Right forelimb (tissue), 1 donor: ENCODE measurements at places on chromosomes 6 and 20.

GRCh38 chr6:110325197-110325596 is 33.0 kb downstream of the METTL24 start:
- DNase-seq = no peak

GRCh38 chr6:30592287-30592686 is 21.0 kb downstream of the ABCF1 start:
- no peak for DNase-seq

DNA sequence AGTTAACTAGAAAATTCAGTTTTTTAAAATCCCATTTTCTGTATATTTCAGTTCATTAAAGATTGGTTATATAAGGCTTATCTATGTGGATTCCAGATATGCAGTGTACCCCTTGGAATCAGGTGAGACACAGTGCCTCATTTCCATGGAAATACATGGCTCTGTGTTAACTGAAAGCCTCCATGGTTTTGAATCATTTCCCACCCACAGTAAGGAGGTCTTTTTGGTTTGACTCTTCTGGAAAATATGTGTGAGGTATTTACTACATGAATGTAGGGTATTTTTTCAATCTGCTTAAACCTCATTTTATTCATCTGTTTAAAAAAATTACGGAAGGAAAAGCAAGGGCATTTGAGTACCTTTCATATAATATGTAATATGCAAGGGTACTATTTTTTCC is 25.5 kb downstream of the RNF144B start:
- DNase-seq = no peak

DNA sequence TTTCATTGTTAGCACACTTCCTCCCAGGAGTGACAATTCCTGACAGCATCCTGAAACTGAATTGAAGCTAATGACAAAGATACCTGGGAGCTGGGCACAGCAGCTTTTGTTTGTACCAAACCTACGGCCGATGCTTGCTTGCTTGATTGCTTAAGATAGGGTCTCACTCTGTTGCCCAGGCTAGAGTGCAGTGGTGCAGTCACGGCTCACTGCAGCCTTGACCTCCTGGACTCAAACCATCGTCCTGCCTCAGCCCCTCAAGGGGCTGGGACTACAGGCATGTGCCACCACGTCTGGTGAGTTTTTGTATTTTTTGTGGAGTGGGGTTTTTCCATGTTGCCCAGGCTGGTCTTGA is 84.7 kb upstream of the SCP2D1 start:
- DNase-seq = no peak

DNA sequence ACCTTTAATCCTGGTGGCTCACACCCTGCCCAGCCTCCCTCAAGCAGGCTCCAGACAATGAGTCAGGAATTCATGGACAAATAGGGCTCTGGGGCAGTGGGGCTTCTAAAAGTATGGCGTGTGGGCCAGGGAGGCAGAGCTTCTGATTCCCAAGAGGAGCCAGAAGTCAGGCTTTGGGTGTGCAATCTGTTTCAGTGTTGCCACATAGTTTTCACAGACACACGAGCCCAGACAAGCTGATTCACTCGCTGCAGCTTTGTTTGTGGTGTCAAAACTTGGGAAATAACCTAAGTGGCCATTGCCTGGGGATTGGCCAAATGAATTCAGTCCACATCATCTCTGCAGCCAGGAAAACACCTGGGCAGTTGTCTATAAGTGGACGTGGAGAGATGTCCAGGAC is 9.2 kb downstream of the PEDS1 start:
- no peak for DNase-seq

- no peak for DNase-seq
These were observed 174.6 kb downstream of the ZDHHC14 start for GRCh38 chr6:157555455-157556143.

- DNase-seq = no peak
These were observed 1.4 kb downstream of the SDC4 start for GRCh38 chr20:45346851-45347250.

DNA sequence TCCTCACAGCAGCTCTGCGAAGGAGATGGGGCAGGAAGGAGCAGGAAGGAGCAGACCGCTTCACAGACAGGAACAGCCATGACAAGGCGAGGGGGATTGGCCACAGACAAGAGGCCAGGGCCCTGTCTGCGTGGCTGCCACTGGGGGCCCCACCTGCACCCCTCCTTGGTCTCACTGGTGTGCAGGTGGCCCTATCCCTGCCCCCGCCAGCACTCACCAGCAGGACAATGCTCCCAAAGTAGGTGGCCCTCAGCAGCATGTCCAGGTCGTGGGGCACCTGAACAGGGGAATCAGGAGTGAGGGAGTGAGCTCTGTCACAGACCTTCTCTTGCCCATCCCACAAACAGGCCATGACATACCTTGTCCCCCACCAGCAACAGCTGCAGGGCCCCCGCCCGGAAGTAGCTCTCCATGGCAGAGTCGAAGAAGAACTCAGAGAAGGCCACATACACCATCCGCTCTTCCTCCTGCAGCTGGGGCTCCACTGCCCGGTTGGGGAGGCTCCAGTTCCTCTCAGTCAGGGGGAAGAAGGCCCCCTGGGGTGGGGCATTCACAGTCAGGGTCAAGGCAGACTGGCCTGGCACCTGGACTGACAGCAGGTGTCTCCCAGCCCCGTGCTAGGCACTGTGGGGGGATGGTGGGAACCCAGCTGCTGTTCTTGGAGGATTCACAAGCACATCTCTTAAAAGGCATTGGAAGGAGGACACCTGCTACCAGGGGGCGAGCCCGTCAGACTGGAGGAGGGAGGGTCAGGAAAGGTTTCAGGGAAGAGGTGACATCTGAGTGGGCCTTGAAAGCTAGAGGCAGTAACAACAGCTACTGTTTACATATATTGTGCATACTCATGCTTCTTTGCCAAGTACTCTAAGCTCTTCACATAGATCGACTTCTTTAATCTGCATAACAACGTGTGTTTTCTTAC is 7.1 kb downstream of the PLTP start:
- no peak for DNase-seq

DNA sequence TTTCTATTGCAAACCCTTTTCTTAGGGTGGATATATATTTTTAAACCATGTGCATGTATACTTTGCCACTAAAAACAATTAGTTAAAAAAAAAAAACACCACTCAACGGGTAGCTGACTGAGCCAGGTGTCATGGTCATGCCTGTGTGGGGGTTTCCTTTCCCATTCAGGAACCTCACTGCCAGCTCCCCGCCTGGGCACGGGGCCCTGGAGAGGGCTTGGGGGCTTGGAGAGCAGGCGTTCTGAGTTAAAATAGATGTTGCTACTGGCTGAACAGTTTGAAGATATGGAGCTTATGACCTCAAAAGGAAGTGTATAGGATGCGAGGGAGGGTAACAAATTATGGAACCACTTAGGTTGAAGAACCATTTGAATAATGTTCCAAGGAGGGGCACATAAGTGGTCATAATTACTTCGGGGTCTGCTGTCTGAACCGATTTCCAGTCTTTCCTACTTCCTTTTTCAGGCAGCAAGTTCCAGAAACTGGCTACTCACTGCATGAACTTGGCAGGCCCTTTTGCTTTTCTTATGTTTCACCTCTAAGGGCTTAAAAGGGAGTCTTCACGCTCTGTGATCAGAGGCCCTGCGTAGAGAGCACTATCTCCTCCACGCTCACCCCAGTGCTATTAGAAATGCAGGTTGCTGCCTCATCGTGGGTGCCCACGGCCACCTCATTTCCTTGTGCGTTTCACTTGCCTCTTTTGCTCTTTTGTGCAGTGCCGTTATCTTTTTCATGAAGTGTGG is 9.9 kb downstream of the STX16 start:
- no peak for DNase-seq

DNA sequence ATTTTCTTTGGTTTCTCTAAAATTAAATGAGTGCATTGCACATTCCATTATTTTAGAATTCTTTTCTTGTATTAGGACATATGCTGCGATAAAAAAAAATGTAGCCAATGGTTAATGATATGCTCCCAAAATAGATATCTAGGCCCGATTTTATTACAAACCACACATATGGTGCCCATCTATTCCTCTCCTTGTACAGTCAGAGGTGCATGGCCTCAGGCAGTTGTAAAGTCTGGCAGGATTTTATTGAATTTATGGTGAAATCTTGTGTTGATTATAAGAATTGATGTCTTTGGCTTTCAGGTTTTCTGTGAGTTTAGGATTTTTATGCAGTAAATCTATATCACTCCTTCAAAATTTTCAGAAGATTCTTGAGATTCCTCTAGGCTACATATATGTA is 192.2 kb downstream of the RFPL4B start:
- DNase-seq = no peak

DNA sequence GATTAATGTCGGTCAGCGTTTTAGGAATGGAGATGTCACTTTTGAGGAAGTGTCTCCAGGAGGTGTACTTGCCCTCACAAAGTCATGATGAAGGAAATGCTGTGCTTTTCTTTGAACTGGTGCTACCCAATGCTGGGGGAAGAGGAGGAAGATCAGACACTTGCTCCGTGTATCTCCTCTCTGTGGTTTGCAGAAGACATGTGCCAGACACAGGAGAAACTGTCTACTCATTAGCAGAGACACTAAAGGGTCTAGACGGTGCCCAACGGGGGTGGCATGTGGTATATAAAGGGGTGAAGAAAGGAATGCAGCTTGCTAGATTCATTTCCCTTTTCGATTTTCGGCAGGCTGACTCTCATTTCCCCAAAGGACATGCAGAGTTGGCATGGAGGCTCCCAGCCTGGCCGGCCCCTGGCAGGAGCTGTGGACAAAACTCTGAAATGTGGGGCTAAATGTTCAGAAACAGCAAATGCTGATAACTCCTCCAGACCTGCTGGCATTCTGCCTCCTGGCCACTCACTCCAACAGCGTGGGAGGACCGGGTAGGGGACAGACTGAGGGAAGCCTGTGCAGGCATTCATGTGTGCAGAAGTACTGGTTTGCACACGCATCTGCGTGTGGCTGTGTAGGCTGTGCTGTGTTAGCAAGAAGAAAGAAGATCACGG is 59.6 kb upstream of the QKI start:
- peak; percentile 78 for DNase-seq

DNA sequence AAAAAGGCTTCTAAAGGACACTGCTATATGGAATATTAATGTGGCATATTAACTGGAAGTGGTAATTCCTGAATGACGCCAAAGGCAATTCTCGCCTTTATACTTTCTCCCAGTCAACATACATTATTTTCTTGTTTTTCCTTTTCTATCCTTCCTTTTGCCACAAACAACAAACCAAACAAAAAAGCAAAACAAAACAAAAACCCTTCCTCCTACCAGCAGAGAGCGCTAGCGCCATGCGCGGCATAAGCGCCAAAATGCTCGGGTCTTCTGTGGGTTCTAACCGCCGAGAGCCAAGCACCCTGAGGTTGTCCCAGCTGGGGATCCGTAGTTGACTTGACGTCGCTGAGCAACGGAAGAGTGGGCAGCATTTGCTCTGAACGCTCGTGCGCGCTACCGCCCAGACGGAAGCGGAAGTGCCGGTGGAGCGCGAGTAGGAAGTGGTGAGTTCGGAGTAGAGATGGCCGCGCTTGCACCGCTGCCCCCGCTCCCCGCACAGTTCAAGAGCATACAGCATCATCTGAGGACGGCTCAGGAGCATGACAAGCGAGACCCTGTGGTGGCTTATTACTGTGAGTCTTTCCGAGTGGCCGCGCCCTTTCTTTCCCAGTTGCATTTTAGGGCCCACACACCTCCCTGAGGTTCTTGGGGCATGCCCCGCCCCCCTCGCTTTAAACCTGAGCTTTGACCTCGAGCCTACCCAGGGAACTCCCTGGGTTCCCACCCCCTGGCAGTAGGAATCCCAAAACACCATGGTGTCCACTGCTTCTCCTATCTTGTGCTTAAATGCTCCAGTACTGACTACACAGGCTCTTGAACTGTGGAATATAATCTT is at the start of the genes NMBR and VTA1:
NMBR (minus strand) TSS at position 295 of the 835 bp plus-strand sequence. CDS start 58,464 bp downstream, outside the sequence.
VTA1 (plus strand) TSS at position 436 of the 835 bp plus-strand sequence; CDS start at position 461, 25 bp downstream.
- DNase-seq = peak; percentile 98

DNA sequence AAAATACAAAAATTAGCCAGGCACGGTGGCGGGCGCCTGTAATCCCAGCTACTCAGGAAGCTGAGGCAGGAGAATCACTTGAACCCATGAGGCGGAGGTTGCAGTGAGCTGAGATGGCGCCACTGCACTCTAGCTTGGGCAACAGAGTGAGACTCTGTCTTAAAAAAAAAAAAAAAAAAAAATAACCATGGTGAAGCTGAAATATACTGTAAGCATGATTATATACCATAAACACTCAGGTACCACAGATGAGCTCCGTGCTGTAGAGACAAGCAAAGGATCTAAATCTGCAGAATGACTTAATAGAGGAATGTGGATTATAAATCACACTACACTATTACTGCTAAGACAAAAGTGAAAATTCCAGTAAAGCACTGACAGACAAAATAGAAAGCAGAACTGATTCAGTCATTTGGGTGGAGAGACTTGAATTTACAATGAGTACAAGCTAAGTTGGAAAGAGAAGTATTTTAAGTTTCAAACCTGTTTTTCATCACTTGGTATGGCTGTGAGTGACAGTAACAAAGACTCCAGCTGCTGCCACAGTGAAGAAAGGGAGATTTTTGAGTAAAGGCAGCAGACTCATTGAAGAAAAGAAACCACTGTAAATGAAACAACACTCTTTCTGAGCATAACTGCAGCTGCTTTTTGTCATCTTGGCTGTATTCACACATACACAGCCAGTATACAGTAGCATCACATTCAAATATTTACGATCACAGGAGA is 322.1 kb downstream of the RNGTT start:
- DNase-seq = no peak
